Mesothelial cell of epicardium (in vitro differentiated cells): ENCODE measurements at places on chromosomes 6 and 20. TPM values are rescaled to one million over a fixed set of nuclear protein-coding genes. Genes with fewer than 3 reads are reported as not detected.

The KCNQ5 gene
- 4.8 to 5.4 TPM (median 5.2 TPM) in 3 replicates for total RNA-seq

The IL20RA gene
- 1.1 to 2.1 TPM (median 1.7 TPM) in 3 replicates for total RNA-seq

The CDSN gene
- total RNA-seq = not detected in 3 replicates

The C20orf96 gene
- 52.3 to 58.1 TPM (median 52.8 TPM) in 3 replicates for total RNA-seq

The EYA2 gene
- total RNA-seq = 9.0 to 10.2 TPM (median 9.3 TPM) in 3 replicates

The CLPSL2 gene
- total RNA-seq = not detected in 3 replicates

The MATN4 gene
- total RNA-seq = 0.11 TPM in 1 of 3 replicates, not detected in the others

The IER3 gene
- 131 to 136 TPM (median 134 TPM) in 3 replicates for total RNA-seq

The SLC22A2 gene
- 0.07 TPM in 1 of 3 replicates, not detected in the others for total RNA-seq

The KCNK5 gene
- total RNA-seq = 2.5 to 2.9 TPM (median 2.7 TPM) in 3 replicates

The NMBR gene
- 0.27 TPM in 2 of 3 replicates, not detected in the other for total RNA-seq

The TAAR9 gene
- total RNA-seq = not detected in 3 replicates

The DUSP15 gene
- total RNA-seq = 8.4 to 10.4 TPM (median 8.5 TPM) in 3 replicates

The LPA gene
- total RNA-seq = 0.93 to 2.0 TPM (median 1.3 TPM) in 3 replicates

The EEF1A1 gene
- 11,105 to 11,574 TPM (median 11,439 TPM) in 3 replicates for total RNA-seq

The C20orf141 gene
- total RNA-seq = not detected in 3 replicates

The RBM39 gene
- total RNA-seq = 463 to 488 TPM (median 479 TPM) in 3 replicates

The PERP gene
- 54.4 to 57.6 TPM (median 55.6 TPM) in 3 replicates for total RNA-seq

The NKX2-4 gene
- not detected in 3 replicates for total RNA-seq

The SGK2 gene
- 7.3 to 10.5 TPM (median 9.9 TPM) in 3 replicates for total RNA-seq

The ZC2HC1B gene
- total RNA-seq = 0.29 TPM in 1 of 3 replicates, not detected in the others

The CALHM4 gene
- total RNA-seq = not detected in 3 replicates

The LKAAEAR1 gene
- 0.36 TPM in 1 of 3 replicates, not detected in the others for total RNA-seq

The RPS6KA2 gene
- 12.0 to 18.4 TPM (median 12.3 TPM) in 3 replicates for total RNA-seq

The IL17A gene
- not detected in 3 replicates for total RNA-seq

The MOG gene
- total RNA-seq = 0.65 to 1.4 TPM (median 0.82 TPM) in 3 replicates

The CAGE1 gene
- total RNA-seq = 0.09 to 0.18 TPM (median 0.09 TPM) in 3 replicates

The XKR7 gene
- 0.25 to 0.32 TPM (median 0.29 TPM) in 3 replicates for total RNA-seq

The UTRN gene
- 133 to 148 TPM (median 146 TPM) in 3 replicates for total RNA-seq

The BEND3 gene
- total RNA-seq = 10.3 to 10.5 TPM (median 10.4 TPM) in 3 replicates

The LY86 gene
- not detected in 3 replicates for total RNA-seq

The GINS1 gene
- 13.7 to 15.5 TPM (median 13.7 TPM) in 3 replicates for total RNA-seq

The COL21A1 gene
- total RNA-seq = 14.4 to 17.5 TPM (median 16.6 TPM) in 3 replicates

The ADGRB3 gene
- 13.9 to 14.9 TPM (median 14.8 TPM) in 3 replicates for total RNA-seq

The RPS18 gene
- total RNA-seq = 2,626 to 2,771 TPM (median 2,750 TPM) in 3 replicates

The PLCB4 gene
- 14.0 to 15.6 TPM (median 15.1 TPM) in 3 replicates for total RNA-seq

The SPATS1 gene
- not detected in 3 replicates for total RNA-seq

The ME1 gene
- total RNA-seq = 9.0 to 9.6 TPM (median 9.4 TPM) in 3 replicates

The CRISP3 gene
- total RNA-seq = 0.66 to 1.2 TPM (median 0.85 TPM) in 3 replicates

The NFYA gene
- 64.2 to 69.1 TPM (median 64.7 TPM) in 3 replicates for total RNA-seq

The RIMS4 gene
- total RNA-seq = 1.3 to 2.2 TPM (median 1.6 TPM) in 3 replicates

The SNAI1 gene
- 8.5 to 9.7 TPM (median 8.9 TPM) in 3 replicates for total RNA-seq

The SMPDL3A gene
- total RNA-seq = 55.2 to 58.9 TPM (median 57.3 TPM) in 3 replicates

The C20orf144 gene
- total RNA-seq = 0.09 to 0.20 TPM (median 0.11 TPM) in 3 replicates

The KCNK15 gene
- 0.16 to 0.27 TPM (median 0.20 TPM) in 3 replicates for total RNA-seq

The MYMX gene
- not detected in 3 replicates for total RNA-seq

The PHF20 gene
- total RNA-seq = 48.6 to 49.7 TPM (median 48.7 TPM) in 3 replicates

The C20orf204 gene
- total RNA-seq = 2.8 to 4.2 TPM (median 3.2 TPM) in 3 replicates

The OSTM1 gene
- 11.9 to 16.8 TPM (median 14.4 TPM) in 3 replicates for total RNA-seq

The MYH7B gene
- total RNA-seq = 0.73 to 1.8 TPM (median 1.3 TPM) in 3 replicates

The AVP gene
- not detected in 3 replicates for total RNA-seq
